Posterior vena cava (tissue), 2 donors: ENCODE measurements at places on chromosomes 1 and 21. TPM values are rescaled to one million over a fixed set of nuclear protein-coding genes. Genes with fewer than 3 reads are reported as not detected.

PLA2G4A gene
- total RNA-seq: 18.6 TPM

SPATA46 gene
- not detected for total RNA-seq

PATJ gene
- total RNA-seq: 15.2 TPM

ICOSLG gene
- 1.5 TPM for total RNA-seq

RTCA gene
- 19.7 TPM for total RNA-seq

MYCL gene
- 0.51 TPM for total RNA-seq

DCLRE1B gene
- 5.3 TPM for total RNA-seq

HPDL gene
- 0.83 TPM for total RNA-seq

C1orf116 gene
- total RNA-seq: not detected

DCDC2B gene
- not detected for total RNA-seq

REN gene
- not detected for total RNA-seq

OR6K3 gene
- total RNA-seq: not detected

TNFAIP8L2 gene
- 3.0 TPM for total RNA-seq

TMEM200B gene
- total RNA-seq: 23.6 TPM

ADAMTS5 gene
- 20.4 TPM for total RNA-seq

ADORA1 gene
- 0.32 TPM for total RNA-seq

TBX19 gene
- total RNA-seq: 1.2 TPM

AGBL4 gene
- not detected for total RNA-seq

SPAG17 gene
- total RNA-seq: not detected

UBL4B gene
- not detected for total RNA-seq

CXADR gene
- 0.09 TPM for total RNA-seq
